A549 treated with Hydrocortisone at 1 μM for 4 hours (cell line): ENCODE measurements at places on chromosomes 5 and 9. TPM values are rescaled to one million over a fixed set of nuclear protein-coding genes. Genes with fewer than 3 reads are reported as not detected.

The PTPN3 gene
- 16.4 to 19.0 TPM (median 18.6 TPM) in 5 replicates for total RNA-seq

The SARDH gene
- 0.07 to 0.16 TPM (median 0.15 TPM) in 4 of 5 replicates, not detected in the other for total RNA-seq

The PNPLA7 gene
- 0.54 to 0.80 TPM (median 0.71 TPM) in 5 replicates for total RNA-seq

The PTGS1 gene
- 1.5 to 1.8 TPM (median 1.5 TPM) in 5 replicates for total RNA-seq

The GHR gene
- 0.02 to 0.03 TPM (median 0.02 TPM) in 3 of 5 replicates, not detected in the others for total RNA-seq

The PCDHGA2 gene
- total RNA-seq = 0.54 to 0.91 TPM (median 0.62 TPM) in 5 replicates

The TEX53 gene
- not detected in 5 replicates for total RNA-seq
